ENCODE measurements at places on chromosomes 2 and 18.

GRCh38 chr2:24971286-24971535 lies 544 bp downstream of the DNAJC27 start:
- no peak for DNase-seq

DNA sequence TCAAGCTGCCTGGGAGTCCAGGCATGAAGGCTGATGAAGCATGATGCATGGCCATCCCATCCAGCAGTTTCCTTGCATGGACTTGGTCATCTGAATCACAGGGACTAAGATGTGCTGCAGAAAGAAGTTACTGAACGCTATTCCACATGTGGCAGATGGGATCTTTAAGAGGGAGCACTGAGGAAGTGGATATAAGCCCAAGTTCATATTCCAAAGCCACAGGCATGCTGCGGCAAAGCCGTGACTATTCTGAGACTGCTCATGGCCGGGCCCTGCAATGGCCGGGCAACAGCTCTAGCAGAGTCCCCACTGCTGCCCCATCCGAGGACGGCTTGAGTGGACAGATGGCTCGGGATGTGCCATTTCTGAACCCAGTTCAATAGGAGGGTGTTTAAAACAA lies 61.5 kb downstream of the STPG4 start:
- DNase-seq, result no peak

DNA sequence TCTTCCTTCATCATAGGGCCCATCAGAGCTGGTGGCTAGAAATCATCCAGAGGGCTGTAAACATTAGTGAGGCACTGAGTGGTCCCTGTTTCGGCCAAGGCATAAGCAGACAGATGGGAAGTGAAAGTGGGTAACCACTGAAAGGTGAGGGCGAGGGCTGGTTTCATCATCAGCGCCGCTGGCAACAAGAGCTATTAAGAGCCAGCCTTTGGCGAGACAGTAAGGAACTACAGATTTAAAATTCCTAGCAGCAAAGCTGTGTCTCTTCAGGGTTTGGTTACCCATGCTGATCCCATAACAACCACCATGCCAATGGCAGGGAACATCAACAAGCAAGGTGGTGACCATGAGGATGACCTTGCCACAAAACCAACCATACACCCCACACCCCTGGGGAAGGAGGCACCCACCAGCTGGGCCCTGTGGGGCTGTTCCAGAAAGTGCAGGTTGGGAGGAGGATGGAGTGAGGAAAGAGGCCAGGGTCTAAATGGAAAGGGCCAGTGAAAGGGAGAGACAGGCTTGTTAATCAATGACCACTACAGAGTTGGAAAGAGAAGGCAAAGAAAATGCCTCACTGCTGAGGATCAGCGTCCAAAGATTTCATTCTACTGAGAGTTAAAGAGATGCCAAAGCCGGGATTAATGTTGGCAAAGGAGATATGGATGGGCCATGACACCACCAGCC lies 9.0 kb upstream of the SLC20A1 start:
- no peak for DNase-seq

DNA sequence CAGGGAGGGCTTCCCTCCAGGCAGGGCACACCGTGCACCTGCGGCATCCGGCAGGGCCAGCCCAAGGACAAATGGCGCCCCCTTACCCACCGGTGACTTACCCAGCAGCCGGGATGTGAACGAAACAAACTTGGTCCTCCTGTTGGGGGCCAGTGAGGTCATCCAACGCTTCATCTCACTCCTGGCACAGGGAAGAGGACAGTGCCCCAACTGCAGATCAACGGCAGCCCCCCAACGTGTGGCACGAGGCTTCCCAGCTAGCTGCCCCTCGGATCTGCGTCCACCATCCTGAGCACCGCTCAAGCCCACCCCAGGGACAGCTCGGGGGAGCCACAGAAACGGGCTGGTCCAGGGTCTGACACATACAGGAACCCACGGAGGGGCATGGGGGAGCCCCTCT lies 12.0 kb downstream of the SNORC start:
- DNase-seq, result no peak

DNA sequence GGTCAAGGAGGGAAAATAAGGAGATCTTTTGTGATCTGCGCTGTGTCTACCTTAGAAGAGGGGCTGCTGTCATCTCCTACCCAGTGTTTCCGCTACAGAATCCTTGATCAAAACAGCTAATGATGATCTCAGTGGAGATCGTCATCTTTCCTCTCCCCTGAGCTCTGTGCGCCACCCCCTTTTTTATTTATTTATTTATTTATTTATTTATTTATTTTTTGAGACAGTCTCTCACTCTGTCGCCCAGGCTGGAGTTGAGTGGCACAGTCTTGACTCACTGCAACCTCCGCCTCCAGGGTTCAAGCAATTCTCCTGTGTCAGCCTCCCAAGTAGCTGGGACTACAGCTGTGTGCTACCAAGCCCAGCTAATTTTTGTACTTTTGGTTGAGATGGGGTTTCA lies 55.5 kb downstream of the SERTAD2 start:
- no peak for DNase-seq
